Mucosa of gallbladder (tissue), 1 donor: ENCODE measurements at places on chromosomes 6 and 20. TPM values are rescaled to one million over a fixed set of nuclear protein-coding genes. Genes with fewer than 3 reads are reported as not detected.

The WFDC5 gene
- total RNA-seq: not detected

The IRF4 gene
- total RNA-seq: 2.9 TPM

The HLA-DRB5 gene
- total RNA-seq: 48.0 TPM

The HLA-DOA gene
- 8.4 TPM for total RNA-seq

The CLPSL2 gene
- total RNA-seq: not detected

GRCh38 chr20:48310305-48310704, 517.5 kb downstream of the PREX1 start:
- DNase-seq: no peak

- DNase-seq: no peak
Measured at GRCh38 chr6:21459641-21460040, 133.9 kb upstream of the SOX4 start.

DNA sequence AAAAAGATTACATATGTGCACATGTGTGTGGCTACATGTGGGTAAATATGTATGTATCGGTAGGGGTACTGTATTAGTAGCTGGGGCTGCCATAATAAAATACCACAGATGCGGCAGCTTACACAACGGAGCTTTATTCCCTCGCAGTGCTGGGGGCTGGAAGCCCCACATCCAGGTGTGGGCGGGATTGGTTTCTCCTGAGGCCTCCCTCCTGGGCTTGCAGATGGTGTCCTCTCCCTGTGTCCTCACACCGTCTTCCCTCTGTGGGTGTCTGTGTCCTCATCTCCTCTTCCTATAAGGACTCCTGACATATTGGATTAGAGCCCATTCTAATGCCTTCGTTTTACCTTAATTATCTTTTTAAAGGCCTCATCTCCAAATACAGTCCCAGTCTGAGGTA, 97.7 kb downstream of the LY86 start:
- no peak for DNase-seq

DNA sequence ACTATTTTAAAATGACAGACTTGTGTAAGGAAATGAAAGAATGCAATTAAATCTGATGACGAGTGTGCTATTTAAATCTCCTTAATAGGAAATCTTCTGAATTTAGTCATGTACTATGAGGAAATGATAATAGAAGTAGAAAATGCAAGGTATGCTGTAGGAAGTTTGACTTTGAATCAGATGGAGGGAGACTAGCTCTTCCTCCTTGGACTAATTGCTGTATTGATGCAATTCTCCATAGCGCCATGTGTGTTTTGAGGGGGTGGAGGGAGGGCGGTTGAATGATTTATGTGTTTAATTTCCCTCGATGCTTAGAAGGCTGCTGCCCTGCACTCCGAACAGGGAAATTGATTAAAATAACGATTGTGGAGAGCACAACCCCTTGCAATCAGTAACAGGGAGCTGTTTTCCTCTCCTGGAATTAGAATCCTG, 214.4 kb upstream of the PRND start:
- peak; percentile 39 for DNase-seq

DNA sequence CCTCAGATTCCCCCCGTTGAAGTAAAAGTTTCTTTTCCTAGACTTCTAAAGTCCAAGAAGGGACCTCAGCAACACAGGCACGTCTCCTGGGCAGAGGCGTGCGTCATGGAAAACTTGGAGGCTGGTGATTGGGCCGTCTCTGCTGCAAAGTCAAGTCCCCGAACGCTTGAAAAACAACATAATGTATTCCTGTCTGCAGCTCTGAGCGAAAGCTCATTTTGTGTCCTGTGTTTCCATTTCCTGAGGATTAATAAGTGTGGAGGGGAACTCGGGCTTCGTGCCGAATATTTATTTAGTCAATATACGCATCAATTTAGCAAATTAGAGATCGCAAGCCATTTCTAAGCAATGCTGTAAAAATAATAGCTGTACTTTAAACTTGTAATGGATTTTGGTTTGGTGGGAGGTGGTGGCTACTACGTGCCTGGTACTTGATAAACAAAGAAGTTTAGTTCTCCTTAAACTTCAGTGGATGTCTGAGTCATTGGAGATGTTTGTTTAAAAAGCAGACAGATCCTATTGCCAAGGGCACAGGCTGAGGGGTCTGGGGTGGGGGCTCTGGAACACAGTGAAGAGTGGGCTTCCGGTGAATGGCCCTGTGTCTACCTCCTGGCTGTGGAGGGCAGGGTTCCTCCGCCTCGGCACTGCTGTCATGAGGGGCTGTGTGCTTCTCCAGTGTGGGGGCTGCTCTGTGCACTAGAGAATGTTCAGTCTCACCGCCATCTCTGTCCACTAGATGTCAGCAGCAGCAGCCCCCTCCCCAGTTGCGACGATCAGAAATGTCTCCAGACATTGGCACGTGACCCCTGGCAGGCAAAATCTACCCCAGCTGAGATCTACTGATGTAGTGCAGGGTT, 21.8 kb downstream of the PCK1 start:
- peak; percentile 74 for DNase-seq

DNA sequence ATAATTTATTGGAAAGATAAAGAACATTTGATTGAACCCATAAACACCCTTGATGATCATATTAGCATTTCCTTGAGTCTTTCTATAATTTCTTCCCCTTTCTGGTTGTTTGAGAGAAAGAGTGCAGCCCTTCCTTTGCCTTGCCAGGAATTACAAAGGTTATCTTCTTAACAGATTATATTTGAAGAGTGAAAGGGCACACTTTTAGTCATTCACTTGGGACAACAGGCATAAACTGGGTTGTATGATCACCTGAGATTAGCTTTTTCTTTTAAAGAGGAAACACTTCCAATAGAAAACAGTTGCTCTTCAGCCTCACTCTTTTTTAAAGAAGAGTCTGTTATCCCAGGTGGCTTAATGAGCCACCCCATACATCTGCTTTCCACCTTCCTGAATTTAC, 295.2 kb downstream of the PHF3 start:
- DNase-seq: no peak

DNA sequence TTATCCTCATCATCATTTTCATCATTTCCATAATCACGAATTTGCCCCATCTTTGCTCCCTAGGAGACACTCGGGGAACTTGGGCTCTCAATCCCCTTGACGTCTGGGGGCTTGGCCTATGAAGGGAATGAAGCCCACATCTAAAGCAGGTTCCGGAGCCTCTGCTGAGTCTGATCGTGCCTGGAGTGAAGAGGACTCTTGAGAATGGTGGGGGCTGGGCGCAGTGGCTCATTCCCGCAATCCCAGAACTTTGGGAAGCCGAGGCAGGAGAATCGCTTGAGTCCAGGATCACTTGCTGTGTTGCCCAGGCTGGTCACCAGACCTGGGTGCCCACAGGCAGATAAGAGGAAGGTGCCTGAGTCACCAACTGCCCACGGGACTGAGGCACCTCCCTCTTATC, 114.5 kb downstream of the SYCP2 start:
- peak; percentile 5 for DNase-seq

DNA sequence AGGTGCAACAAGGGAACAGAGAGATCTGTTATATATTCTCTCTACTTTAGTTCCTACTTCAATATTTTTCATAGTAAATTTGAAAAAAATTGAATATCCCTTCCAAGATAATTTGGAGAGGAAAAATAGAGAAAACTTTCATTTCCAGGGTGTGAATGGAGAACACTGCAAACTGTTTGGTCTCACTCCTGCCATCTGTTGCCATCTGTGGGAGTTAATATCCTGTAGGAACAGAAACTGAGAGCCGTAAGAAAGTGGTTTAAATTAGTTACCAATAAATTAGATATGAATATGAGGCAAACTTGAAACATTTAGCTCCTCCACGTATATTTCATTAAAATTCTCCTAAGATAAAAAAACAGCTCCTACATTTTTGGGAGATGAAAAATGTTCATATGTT, 4.2 kb downstream of the ZNF337 start:
- DNase-seq: no peak

- DNase-seq: no peak
Measured at GRCh38 chr6:1018041-1018440, 293.9 kb upstream of the FOXQ1 start.

DNA sequence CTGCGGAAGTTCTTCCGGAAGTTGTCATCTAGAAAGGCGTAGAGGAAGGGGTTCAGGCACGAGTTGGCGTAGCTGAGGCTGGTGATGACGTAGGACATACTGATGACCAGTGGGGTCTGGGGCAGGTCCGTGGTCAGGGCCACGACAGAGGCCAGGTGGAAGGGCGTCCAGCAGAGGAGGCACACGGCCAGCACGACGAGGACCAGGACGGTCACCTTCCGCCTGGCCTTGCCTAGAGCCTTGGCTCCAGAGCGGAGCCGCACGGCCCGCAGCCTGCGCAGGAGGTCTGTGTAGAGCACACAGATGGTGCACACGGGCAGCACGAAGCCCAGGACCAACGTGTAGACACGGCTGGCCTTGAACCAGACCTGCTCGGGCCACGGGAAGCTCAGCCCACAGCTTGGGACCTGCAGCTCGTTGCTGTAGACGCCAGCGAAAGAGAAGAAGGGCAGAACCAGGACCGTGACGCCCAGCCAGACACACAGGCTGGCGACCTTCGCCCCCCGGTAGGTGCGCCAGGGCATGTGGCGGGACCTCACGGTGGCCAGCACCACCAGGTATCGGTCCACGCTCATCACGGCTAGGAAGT, 1.4 kb downstream of the NPBWR2 start:
- no peak for DNase-seq

DNA sequence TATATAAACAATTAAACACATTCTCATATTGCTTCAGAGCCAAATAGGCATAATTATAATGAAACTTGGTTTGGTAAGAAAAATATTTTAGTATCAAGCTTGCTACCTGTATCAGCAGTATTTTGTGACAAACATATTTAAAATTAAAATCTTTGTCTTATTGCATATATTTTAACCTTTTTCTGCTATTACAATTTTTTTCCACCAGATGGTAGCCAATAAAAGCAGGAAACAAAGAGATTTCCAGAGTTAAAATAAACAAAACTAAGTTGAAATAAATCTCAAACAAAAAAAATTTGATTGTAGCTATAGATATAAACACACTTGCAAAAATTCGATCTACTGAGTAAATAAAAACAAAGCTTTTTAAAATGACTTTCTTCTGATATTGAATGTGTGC, 491.3 kb upstream of the GJE1 start:
- no peak for DNase-seq
